ENCODE measurements at places on chromosomes 13 and 19.

DNA sequence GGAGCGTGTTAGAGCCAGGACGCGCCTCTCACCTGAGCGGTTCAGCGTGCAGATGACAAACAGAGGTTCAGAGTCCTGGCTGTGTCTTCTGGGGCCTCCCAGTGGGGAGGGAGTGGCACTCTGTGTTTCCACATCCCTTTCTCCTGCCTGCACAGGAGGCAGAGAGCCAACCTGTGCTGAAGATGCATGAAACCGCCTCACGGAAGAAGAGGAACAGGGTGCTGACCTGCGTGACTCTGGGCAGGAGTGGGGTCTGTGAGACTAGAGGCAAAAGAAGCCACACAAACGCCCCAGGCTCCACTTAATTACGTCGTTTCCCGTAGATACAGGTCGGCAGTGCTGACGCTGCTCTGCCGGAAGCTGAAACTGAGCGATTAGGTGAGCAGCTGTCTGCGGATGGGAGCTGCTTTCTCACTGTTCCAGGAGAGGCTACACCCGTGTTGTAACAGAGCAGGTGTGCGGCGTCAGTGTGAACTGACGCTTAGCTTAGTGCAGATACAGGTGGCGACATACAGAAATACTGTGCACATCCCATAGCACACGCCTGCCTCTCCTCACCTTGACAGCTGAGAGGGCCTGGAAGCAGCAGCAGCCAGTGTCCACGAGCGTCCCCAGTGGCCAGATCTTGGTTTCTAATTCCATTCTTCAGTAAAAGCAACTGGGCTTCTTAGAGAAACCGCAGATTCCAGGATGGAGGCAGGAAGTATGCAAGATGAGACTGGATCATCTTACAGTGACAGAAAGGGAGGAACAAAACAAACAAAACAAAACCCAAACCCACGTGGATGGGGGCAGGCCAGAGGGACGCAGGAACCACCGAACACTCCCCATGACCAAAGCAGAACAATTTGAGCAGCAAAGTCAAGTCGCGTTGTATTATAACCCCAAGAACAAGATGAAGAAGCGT is 37.7 kb upstream of the MCF2L start:
- no peak for DNase-seq

- DNase-seq: no peak
Measured at GRCh38 chr19:29804493-29804892, 7.3 kb upstream of the CCNE1 start.

DNA sequence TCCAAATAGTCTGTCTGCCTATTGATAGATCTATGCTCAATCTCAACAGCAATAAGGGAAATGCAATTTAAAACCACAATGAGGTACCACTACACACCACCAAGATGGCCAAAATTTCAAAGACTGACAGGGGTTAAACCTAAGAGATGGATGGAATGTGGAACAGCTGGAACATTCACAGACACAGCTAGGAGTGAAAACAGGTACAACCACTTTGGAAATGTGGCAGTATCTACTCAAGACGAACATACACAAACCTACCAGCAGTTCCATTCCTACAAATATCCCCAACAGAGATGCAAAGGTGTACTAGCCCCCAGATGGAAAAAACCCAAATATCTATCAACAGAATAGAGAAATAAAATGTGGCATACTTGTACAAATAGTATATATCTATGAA is 86.4 kb downstream of the TSC22D1 start:
- DNase-seq: no peak

- no peak for DNase-seq
Measured at GRCh38 chr13:92074658-92075057, 676.2 kb downstream of the GPC5 start.

DNA sequence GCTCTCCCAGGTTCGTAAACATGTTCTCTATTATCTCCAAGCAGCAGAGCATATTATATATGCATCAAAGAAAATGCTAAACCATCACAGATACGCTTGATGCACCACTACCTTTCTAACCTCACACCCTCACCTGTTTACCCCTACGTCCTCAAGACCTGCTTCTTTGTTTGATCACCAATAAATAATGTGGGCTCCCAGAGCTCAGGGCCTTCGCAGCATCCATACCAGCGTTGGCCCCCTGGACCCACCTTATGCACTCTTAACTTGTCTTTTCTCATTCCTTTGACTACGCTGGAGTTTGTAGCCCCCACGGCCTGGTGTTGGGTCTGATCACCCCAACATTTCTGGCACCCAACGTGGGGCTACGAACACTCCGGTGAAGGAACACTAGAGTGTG is 10.0 kb upstream of the ZNF443 start:
- no peak for DNase-seq

GRCh38 chr19:17321655-17322489 is 12.5 kb downstream of the DDA1 start:
- no peak for DNase-seq

DNA sequence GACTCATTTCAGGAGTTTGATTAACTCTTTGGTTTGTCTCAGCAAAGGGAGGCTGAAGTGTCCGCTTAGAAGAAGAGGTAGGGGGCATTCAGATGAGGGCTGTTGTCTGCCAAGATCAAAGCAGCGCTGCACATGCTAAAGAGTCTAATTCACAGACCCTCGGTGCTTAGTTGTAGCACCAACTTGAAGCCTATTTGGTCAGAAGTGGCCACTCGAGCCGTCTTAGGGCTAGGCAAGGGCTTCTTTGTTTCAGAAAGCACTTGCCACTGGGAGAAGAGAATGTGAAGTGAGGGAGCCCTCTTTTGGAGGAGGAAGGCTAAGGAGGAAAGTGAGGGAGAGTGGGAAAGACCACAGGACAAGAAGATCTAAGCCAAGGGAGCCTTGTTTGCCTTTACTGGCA is 313.4 kb upstream of the TMTC4 start:
- no peak for DNase-seq

DNA sequence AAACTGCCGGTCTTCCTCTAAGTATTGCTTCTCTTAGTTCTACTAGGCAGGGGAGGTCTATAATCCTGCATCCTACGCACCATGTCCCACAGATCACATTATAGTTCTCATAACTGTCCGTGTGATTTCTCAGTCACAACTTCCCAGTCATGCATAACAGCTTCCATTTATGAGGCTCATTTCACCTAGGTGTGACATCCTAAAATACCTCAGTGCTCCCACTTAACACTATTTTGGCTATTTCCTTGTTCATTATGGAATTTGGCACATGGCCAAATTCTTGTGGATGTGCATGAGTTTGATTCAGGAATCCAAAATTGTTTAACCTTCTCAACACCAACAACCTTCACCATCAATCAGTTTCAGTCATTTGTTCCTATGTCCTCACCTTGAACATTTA is 989.9 kb downstream of the OLFM4 start:
- DNase-seq: no peak

GRCh38 chr19:19371059-19371458 is 34.4 kb upstream of the GATAD2A start:
- no peak for DNase-seq

- no peak for DNase-seq
Measured at GRCh38 chr13:23636360-23636759, 66.1 kb downstream of the TNFRSF19 start.

All from T1000 (cell line).